Kidney tubule cell (primary cell): ENCODE measurements at places on chromosomes 1 and 21.
A peak's percentile ranks its signal among the peaks of the same experiment; 100 is the strongest.

DNA sequence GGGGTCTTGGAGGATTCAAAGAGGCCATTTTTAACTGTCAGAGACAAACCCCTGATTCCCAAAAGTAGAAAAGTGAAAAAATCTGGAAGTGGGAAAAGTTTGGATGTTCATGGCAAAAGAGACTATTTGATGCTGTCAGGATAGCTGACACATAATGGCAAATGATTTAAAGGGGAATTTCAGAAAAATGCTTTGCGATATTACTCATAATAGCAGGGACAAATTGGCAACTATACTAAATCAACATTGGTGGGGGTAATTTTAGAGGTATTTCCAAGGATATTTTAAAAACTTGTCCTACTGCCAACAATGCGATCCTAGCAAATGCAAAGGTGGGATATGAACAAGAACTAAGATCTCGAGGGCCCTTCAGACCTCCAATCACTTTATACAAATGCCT lies 5.3 kb upstream of the GSTM4 start:
- DNase-seq = no peak

- peak; percentile 17 for DNase-seq
These were observed 85.0 kb downstream of the GRIK1 start for GRCh38 chr21:29854795-29855194.

DNA sequence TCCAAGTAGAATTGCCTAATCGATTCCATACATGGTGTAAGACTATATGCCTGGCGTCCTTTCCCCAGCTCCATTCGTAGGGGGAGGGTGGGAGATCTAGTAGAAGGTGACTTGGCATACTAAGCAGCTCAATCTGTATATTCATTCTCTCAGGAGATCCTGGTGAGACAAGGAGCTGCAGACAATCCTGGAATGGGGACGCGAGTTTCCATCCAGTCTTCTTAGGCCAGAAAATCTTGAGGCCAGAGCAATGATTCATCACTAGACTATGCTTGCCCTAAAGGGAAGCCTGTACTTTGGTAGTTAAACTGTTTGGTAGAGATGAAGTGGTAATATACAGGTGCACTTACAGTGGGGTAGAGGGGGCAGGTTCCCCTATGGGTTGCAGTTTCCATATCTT lies 468.7 kb downstream of the ADGRL2 start:
- DNase-seq = peak; percentile 42

GRCh38 chr1:9905010-9905409 lies 5.1 kb downstream of the CTNNBIP1 start:
- DNase-seq = peak; percentile 21

GRCh38 chr1:30757352-30758120 lies at the start of gene LAPTM5:
Gene LAPTM5, minus strand, starts transcription at chr1:30757774. Its CDS starts 29 bp downstream, at chr1:30757745.
- DNase-seq = no peak

- DNase-seq = no peak
These were observed 70.9 kb upstream of the POU3F1 start for GRCh38 chr1:38117444-38117887.

- no peak for DNase-seq
These were observed 138.3 kb downstream of the NTMT2 start for GRCh38 chr1:170284016-170284415.

DNA sequence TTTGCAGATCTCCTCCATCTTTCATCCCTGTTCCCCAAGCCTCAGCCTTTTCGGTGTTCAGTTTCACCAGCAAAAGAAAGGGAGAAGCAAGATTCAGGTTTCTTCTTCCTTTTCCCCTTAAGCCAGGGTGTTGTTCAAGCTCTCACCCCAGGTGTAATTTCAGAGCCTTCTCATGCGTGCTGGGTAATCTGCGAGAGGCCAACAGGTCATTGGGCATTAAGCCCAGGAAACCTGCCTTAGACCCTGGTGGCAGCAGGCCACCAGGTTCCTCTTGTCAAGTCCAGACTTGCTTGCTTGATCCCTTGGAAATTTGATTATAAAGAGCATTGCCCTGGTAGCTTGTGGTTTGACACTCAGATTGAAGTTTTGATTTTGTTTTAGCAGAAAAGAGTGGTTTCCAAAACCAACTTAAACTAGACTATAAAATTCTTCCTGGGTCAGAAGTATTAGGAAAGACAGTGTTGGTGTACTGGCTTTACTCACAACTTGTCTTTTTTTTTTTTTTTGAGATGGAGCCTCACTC lies 6.9 kb downstream of the AKR1A1 start:
- DNase-seq = no peak

- DNase-seq = no peak
These were observed 100.2 kb downstream of the GTF2B start for GRCh38 chr1:88791192-88791591.

DNA sequence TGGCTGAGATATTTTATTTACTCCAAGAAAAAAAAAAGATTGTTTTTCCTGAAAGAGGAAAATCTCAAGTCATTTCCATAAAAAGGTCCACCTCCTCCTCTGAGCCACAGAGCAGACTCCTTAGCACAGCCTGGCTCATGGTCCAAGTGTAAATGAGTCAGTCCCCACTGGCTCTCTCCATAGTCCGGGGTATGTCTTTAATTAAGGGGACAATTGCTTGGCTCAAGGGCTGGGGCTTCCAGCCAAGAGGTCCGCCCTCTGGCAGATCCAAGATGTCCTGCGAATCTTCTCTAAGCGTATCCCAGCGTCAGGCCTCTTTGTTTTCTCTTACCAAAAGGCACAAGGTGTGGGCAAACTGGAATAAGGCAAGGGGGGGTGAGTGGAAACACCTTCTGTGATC lies 33.3 kb downstream of the FOXD2 start:
- no peak for DNase-seq

DNA sequence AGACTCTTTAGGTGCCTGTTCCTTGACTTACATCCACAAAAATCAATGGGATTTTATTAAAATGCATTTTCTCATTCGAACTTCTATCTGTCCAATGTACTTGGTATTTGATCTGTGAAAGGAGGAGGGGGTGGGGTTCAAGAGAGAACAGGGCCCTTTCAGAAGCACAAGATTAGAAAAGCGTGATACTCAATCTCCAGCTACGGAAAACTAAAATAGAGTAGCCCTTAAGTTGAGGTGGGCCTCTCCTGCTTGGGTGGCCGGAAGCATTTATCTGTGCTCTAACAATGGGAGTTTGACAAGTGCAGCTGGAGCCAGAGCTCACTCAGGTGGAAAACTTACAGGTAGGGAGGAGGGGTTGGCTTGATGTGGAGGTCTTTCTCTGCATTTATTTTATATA lies 462 bp upstream of the RXRG start:
- DNase-seq = no peak

GRCh38 chr1:202086579-202087350 lies 36.0 kb upstream of the GPR37L1 start:
- DNase-seq = no peak

DNA sequence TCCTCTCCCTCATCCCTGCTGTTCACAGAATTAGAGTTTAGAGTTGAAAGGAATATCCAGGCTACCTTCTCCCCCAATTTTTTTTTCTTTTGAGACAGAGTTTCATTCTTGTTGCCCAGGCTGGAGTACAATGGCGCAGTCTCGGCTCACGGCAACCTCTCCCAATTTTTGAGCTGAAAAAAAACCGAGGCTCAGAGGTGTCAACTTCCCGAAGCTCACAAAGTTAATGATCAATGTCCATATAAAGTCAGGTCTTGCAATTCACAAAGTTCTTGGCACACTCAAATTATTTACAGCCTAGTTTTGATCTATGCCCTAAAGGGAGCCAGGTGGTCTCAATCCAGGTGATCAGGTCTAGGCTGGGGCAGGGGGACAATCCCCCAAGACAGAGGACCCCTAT lies 797 bp upstream of the LEFTY1 start:
- DNase-seq = no peak

DNA sequence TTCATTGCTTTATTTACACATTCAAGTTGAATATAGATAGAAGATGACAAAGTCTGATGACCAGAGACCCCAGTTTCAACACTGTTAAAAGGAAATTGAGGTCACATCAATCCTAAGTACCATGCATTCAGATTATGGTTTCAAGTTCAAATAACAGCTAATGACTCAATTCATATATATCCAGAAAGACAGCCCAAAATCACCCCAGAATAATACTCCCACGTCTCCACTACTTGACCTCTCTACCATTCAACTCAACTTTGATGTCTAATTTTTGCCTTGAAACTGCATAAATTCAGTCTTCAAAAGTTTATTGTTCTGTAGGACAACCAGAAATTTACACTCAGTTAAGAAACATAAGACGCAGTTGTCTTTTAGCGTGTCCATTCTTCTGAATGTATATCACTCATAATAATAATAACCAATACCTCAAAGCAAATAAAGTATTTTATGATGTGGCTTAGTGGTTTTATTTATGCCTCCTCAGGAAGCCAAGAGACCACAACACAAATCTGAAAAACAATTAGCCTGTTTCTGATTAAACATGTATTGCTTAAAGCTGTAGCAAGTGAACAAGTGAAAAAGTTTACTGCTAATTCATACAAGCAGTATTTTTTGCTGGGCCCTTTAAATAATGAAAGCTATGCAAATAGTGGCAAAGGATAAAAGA lies 569.0 kb downstream of the LTN1 start:
- DNase-seq = no peak

DNA sequence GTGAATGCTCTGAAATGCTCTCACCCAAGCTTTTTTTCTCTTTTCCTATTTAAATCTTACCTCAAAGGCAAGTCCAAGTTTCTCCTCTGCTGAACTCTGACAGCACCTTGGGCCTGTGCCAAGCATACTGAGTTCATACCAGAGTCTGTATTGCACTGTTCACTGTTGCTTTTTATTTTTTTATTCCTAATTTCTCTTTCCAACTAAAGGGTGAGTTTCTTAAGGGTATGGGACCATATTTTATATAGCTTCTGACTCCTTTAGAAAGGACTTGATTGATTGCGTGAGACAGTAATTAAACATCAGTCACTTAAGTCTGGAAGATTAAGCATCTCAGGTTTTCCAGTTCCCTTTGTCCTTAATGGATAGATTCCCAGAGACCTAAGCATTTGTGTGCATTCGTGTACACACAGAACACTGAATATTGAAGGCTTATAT lies 69.9 kb downstream of the CACHD1 start:
- peak; percentile 64 for DNase-seq

DNA sequence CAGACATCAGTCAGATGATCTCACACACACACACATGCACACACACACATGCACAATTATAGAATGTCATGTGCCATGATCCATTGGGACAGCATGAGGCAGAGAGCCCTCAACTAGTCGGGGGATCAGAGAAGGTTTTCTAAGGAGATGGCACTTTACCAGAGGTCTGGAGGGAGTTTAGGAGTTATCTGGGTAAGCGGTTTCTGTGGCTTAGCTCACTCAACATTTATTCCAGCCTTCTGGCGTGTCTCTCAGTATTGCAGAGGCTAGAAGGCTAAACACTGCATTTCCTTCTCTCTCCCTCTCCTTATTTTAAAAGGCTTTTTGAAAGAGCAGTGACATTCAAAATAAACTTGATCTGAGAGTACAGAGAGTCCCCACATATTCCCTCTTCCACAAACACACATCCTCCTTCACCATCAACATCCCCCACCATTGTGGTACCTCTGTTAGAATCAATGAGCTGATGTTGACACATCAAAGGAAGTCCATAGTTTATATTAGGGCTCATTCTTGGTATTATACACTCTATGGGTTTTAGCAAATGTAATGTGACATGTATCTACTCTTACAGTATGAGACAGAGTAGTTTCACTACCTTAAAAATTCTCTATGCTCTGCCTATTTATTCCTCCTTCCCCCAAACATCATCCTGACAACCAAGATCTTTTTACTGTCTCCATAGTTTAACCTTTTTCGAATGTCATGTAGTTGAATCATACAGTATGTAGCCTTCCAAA lies 9.0 kb upstream of the PLA2G2A start:
- no peak for DNase-seq

GRCh38 chr21:15874615-15875014 lies 144.8 kb downstream of the USP25 start:
- no peak for DNase-seq

DNA sequence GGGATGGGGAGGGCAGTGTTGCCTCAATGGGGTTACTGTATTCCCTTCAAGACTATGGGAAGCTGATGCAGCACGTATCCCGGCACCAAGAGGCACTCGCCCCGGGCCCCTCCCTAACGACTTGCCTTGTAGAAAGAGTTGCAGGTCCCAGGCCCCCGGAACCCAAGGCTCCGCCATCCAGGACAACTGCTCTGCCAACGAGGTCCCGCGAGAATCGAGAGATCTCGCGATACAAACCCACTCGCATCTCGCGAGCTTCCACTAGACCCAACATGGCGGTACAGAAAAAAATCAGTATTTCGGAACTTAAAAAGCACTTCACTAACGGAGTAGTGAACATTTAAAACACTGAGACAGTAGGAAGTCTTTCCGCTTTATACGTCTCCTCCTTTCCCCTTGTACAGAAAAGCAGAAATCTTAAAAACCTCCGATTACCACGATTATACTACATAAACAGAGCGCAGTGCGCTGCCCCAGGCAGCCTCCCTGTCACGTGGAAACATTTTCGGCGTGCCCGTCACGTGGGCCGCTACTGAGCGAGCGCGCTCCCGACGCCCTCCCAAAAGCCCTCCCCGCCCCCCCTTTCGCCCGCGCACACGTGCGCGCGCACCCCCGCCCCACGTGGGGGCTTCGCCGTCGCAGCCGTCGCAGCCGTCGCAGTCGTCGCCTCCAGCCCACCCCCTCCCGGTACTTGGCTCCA lies at the start of gene ZZZ3:
Gene ZZZ3 (minus strand): TSS at position 199 of the 700 bp plus-strand sequence. CDS start 49,304 bp downstream, outside the sequence.
- DNase-seq = peak; percentile 93

GRCh38 chr1:67534627-67535065 lies 104.4 kb upstream of the SERBP1 start:
- peak; percentile 74 for DNase-seq
